Activated CD8-positive, alpha-beta memory T cell treated with anti-CD3 and anti-CD28 coated beads for 36 hours (primary cell): ENCODE measurements at places on chromosomes 13 and 19. TPM values are rescaled to one million over a fixed set of nuclear protein-coding genes. Genes with fewer than 3 reads are reported as not detected.

C19orf38 gene
- total RNA-seq, result 0.44 TPM

KLF16 gene
- 41.5 TPM for total RNA-seq

WTIP gene
- total RNA-seq, result 0.50 TPM

ZNF534 gene
- not detected for total RNA-seq

ZNF560 gene
- total RNA-seq, result not detected

PLK5 gene
- total RNA-seq, result not detected

FAM83E gene
- total RNA-seq, result 4.6 TPM

CEACAM1 gene
- 0.55 TPM for total RNA-seq

CGB5 gene
- not detected for total RNA-seq

KLF2 gene
- 0.46 TPM for total RNA-seq

ZNF578 gene
- 0.48 TPM for total RNA-seq

ZNF723 gene
- not detected for total RNA-seq

SMIM44 gene
- not detected for total RNA-seq
